ENCODE measurements at places on chromosomes 7 and 10.

- no peak for DNase-seq
Observed at GRCh38 chr10:13921941-13922340, 335.2 kb downstream of the PRPF18 start.

- DNase-seq: no peak
Observed at GRCh38 chr7:2099048-2099957, 133.4 kb downstream of the MAD1L1 start.

- no peak for DNase-seq
Observed at GRCh38 chr7:117682681-117683385, 190.4 kb downstream of the CTTNBP2 start.

GRCh38 chr7:153404124-153404523, 644.6 kb downstream of the ACTR3B start:
- no peak for DNase-seq

DNA sequence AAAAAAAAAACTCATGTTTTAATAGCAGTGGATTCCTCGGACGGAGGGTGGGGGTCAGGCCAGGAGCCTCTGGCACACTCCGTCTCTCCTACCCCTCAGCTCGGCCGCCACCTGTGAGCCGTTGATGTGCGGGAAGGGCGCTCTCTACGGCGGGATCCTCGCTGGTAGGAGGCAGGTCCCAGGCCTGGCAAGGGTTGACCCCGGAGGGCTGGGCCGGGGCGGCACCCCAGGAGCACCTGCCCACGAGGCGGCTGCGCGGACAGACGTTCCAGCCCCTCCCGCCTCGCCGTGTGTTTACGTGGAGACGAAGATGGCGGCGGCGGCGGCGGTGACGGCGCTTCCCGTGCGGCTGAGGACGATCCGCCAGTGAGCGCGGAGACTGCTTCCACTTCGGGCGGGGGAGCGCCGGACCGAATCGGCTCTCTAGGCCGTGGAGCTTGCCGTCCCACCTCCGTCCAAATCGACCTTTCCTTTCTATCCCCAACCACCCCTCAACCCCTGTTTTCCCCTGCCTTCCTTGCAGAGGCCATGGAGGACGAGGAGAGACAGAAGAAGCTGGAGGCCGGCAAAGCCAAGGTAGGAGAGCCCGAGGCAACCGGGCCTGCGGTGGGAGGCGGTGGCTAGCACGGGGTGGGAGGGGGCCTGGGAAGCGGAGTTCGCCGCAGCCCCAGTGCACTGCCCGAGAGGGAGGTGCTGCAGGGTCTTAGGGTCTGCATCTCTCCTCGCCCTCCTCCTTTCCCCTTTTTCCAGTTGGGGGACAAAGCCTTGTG, at the start of gene AKAP9:
AKAP9 (plus strand) TSS at position 291 of the 770 bp plus-strand sequence; CDS start at position 529, 238 bp downstream.
- peak; percentile 87 for DNase-seq

DNA sequence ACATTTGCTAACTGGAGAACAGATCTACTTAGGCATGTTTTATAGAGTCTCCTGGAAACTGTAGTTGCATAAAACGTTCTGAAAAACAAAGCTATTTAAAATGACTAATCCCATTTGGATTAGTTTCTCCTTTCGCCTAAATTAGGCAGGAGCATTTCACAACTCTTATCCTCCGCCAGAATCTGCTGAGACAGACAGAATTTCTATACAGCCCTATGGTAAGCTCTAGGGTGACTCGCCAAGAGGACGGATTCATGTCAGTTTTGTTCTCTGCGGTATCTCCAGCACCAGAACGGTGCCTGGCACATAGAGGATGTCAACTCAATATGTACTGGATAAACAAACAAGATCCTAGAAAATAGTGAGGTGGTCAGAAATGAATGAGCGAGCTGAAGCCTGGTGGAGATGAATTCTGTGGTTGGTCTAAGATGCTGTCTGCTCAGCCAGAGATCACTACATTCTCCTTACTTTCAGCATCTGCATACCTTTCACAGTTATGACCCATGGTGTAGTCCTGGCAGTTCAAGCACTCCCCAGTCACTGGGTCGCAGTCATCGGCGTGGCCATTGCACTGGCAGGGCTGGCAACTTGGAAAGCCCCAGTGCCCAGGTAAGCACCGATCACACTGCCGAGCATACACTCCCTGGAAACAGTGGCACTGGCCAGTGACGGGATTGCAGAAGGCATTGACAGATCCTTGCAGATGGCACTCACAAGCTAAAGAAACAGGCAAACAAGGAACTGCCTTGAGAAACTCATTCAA, 44.0 kb downstream of the LAMB1 start:
- no peak for DNase-seq

GRCh38 chr7:101624246-101625001, 4.7 kb downstream of the MYL10 start:
- no peak for DNase-seq

GRCh38 chr10:22589851-22590514, 124.4 kb downstream of the PIP4K2A start:
- DNase-seq: no peak

GRCh38 chr7:50817561-50817960, 34.9 kb upstream of the GRB10 start:
- DNase-seq: no peak

- DNase-seq: no peak
Observed at GRCh38 chr7:129721068-129721467, 109.5 kb downstream of the NRF1 start.

DNA sequence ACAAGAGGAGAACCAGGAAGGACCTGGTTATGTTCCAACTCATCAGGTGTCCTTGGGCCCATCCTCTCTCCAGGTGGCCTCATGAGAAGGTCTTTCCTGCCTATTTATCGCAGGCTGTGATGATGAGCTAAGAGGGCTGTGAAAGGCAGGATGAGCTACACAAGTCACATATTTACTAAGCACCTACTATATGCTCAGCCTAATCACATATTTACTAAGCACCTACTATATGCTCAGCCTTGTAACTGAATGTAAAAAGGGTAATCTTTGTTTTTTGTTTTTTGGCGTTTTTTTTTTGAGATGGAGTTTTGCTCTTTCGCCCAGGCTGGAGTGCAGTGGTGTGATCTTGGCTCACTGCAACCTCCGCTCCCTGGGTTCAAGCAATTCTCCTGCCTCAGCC, 44.2 kb upstream of the NPFFR1 start:
- no peak for DNase-seq

GRCh38 chr10:43132867-43133787, 5.1 kb upstream of the CSGALNACT2 start:
- DNase-seq: no peak

- DNase-seq: no peak
Observed at GRCh38 chr7:31938650-31939049, 131.6 kb downstream of the PDE1C start.

DNA sequence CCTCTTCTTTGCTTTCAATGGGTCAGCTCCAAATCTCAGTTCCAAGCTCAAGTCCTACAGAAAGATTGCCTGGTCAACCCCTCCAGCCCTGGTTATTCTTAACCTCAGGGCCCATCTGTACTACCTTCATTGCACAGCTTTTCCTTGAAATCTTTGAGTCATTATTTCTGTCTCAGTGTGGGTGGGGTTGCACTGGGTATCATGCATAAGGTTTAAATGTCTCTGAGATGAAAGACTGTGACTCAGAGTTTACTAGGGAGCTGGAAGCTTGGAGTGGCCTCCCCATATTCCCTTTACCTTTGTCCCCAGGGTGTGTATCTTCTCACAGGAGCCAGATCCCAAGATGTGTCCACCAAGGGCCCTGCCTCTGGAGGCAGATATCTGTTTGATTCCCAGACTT, 3.3 kb upstream of the OR6V1 start:
- no peak for DNase-seq

DNA sequence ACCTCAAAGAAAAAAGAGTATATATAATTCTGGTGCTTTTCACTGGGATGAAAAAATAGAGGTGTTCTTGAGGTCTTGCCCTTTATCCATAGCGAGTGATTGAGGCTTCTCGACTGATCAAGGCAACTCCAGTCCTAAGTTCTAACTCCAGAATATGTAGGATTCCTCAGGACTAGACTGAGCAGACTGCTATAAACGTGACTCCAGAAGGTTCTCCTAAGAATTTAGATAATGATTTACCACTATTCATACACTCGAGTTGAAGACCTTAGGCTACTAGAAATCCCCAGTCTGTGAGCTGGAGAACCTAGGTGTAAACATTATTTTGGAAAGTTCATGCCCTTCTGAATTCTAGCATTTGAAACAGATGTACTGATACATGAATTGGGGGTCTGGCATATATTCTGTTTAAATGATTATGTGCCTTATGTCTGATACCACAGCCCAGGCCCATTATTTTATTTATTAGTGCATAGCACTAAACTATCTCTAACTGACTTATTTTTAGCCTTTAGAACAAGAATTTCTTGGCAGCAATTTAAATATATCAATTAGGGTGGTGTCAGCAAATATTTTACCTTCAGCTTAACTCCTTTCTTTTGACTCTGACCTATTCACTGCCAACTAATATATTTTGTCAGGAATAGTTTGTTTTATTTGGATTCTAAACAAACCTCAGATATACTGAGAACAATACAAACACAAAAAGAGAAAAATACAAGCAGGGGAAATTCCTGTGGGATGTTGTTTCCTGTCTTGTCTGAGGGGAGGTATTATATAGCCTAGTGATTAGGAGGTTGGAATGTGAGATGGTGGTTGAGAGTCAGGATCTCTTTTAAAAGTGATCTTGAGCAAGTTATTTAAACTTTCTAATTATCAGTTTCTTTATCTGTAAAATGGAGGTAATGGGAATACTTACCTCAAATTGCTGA, 75.8 kb downstream of the PODXL start:
- peak; percentile 81 for DNase-seq

DNA sequence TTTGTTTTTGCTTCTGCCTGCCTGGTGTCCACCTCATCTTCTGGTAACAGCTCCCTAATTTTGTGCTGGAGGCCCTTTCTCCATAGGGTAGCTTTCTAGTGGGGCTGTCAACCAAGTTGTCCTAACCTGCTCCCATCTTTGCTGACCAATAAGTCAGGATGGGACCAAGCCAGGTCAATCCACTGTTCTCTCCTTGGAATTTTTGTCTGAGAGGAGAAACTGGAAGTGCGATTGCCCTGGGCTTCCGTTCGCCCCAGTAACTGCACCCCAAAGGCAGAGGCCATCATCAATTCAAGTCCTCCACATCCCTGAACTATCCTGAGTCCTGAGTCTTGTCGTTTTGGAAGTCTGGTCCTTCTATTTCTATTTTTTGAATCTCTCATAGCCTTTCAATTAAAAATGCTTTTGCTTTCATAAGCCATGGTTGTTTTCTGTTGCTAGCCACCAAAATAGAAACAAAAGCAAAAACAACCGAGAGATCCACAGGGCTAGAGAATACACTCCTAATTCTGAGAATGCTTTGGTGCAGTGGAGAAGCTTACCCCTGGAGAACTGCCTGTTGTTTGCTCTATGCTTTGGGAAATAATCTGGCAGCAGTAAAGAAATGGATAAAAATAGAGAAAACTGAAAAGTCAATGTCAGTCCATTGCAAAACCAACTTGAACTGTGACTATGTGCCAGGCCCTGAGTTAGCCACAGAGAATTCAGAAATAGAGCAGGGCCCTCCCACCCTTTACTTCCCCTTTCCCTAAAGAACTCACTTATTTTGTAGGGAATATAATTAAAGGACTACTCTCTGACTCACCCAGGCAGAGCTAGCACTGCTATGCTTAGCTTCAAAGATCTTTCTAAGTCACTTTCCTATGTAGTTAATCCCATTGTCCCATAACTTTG, 368.1 kb downstream of the CXCL12 start:
- DNase-seq: no peak

DNA sequence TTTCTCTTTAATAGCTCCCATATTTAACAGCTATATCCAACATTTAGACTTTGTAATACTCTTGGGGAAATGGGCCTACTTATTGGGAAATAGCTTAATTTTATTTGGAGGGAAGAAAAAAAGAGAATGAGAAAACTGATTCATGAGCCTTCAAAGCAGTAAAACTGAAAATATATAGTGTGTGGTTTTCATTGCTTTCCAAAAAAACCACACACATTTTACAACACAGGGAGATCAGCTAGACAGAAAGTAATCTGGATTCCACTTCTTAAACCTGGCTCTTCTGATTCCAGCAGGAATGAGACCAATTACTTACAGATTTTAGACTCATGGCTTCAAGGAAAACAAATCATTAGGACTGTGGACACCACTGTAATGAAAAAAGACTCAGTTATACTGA, 48.7 kb downstream of the CH25H start:
- no peak for DNase-seq

- DNase-seq: peak; percentile 69
Observed at GRCh38 chr7:116340201-116340847, 130.0 kb downstream of the TES start.

- DNase-seq: no peak
Observed at GRCh38 chr7:79876848-79877252, 257.8 kb upstream of the GNAI1 start.

DNA sequence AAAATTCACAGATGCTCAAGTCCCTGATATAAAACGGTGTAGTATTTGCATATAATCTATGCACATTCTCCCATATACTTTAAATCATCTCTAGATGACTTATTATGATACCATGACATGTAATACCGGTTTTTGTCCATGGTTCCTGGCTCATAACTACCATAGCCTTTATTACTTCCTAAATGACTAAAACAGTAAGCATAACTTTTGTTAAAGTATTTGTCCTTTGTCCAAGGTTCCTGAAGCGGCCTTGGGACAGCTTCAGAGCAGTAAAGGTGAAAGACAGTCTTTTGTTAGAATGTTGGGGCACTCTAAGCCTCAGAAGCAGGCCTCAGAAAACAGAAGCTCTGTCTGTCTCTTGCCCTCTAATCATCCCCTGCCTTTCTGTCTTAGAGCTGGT, 4.0 kb downstream of the CRCP start:
- no peak for DNase-seq

- DNase-seq: no peak
Observed at GRCh38 chr10:43226851-43227845, 39.7 kb downstream of the RASGEF1A start.

DNA sequence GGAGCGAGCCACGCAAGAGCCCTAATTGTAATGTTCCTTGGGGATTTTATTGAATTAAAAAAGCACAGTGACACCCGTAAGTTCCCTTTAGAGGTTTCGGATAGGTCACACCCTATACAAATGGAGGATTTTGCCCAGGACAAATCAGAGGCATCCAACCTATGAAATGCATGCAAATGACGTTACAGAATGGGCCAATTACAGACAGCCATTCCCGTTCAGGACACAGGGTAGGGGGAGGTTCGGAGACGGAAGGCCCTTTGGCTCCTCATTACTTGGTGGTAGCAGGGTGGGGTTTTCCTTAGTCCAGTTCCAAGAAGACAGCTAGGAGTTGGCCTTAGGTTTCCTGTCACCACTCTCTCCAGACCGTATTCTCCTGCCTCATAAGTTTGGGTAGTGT, 754.1 kb downstream of the IPMK start:
- no peak for DNase-seq

- DNase-seq: peak; percentile 66
Observed at GRCh38 chr7:83547526-83547925, 101.4 kb downstream of the SEMA3E start.
